ENCODE measurements at places on chromosomes 1 and 21.

DNA sequence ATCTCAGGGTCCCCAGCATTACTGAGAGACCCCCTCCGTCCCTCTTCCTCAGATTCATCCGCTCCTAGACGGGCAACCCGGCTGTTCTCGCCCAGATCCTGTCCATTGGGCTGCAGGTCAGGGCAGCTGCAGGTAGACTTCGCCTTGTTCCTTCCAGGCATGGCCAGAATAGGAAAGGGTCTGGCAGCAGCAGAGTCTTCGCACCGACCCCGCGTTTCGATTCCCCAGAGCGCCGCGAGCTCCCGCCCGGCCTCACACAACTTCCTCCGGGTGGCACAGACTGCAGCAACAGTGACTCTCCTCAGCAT, 265 bp downstream of the NRDC start:
- no peak for DNase-seq

DNA sequence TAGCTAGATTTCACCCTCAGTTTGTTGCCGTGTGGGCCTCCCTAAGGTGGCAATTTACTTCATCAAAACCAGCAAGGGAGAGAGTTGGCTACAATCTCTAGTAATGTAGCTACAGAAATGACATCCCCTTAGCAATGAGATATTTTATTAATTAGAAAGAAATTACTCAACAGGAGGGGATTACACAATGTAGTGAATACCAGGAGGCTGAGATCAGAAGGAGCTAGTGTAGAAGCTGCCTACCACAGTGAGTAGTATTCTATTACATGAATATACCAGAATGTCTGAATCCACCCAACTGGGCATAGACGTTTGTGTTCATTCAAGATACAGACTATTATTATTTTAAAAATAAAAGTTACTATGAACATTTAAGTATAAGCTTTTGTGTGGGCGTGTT, 868.2 kb upstream of the CXADR start:
- no peak for DNase-seq

DNA sequence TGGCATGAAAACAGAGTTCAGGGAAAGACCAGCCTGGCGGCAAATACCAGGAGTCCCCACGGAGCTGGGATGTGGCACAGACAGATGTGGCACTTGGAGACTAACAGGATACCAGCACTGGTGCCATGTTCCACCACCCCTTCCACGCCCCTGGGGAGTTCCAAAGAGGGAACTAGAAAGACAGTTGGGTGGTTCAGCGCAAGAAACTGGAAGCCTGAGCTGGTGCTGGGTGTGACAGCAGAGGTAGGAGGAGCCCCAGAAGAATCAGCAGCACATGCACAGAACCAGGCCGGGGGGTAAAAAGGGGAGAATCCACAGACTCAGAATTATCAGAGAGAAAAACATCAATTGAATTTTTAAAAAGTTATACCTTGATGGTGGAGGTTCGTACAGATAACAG, 22.4 kb downstream of the DDX20 start:
- DNase-seq: no peak

DNA sequence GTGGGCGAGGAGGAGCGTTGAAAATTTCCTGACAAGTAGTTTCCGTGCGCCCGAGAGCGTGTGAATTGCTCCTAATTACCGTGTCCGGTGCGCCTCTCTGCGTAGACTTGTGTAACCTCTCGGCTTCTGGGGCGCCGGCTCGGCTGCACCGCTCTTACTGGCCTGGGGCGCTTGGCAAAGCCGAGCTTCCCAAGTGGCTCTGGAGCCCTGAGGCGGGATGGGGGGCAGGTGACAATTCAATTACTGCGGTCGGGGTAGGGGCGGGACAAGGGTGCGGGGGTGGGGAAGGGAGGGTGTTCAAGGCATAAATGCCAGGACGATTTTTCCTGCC, 392 bp upstream of the DMRTA2 start:
- no peak for DNase-seq

- no peak for DNase-seq
These were observed 90.9 kb downstream of the MAN1C1 start for GRCh38 chr1:25707280-25708016.

GRCh38 chr1:36573445-36573844, 90.7 kb upstream of the CSF3R start:
- DNase-seq: no peak

DNA sequence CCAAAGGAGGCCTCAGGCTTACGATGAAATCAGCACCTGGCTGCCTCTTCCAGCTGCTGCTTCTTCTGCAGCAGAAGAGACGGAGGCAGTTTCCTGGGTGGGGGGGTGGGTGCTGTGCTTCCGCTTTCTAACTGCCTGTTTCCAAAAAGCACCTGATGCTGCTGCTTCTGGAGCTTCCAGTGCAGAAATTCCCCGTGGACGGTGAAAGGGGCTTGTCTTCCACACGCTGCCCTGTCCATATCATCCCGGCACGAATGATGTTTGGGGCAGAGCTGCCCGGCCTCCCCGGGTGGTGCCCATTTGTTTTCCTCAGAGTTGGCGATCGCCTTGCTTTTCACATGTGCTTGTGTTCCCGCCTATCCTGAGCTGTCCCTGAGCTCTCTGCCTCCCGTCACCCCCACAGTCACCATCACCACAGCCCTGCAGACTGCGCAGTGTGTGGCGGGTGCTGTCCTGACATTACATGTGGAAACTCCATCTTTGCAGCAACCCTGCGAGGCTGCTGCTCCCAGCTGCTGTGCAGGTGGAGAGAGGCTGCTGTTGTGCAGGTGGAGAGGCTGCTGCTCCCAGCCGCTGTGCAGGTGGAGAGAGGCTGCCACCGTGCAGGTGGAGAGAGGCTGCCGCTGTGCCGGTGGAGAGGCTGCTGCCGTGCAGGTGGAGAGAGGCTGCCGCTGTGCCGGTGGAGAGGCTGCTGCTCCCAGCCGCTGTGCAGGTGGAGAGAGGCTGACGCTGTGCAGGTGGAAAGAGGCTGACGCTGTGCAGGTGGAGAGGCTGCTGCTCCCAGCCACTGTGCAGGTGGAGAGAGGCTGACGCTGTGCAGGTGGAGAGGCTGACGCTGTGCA, 1.8 kb downstream of the TTLL10 start:
- no peak for DNase-seq

DNA sequence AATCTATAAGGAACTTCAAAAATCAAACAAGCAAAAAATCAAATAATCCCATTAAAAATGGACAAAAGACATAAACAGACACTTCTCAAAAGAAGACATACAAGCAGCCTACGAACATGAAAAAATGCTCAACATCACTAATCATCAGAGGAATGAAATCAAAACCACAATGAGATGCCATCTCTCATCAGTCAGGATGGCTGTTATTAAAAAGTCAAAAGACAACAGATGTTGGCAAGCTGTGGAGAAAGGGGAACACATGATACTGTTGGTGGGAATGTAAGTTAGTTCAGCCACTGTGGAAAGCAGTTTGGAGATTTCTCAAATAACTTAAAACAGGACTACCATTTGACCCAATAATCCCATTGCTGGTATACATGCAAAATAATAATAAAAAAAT, 226.4 kb downstream of the S1PR1 start:
- DNase-seq: no peak

GRCh38 chr21:41169701-41170100, 1.7 kb downstream of the BACE2 start:
- no peak for DNase-seq

DNA sequence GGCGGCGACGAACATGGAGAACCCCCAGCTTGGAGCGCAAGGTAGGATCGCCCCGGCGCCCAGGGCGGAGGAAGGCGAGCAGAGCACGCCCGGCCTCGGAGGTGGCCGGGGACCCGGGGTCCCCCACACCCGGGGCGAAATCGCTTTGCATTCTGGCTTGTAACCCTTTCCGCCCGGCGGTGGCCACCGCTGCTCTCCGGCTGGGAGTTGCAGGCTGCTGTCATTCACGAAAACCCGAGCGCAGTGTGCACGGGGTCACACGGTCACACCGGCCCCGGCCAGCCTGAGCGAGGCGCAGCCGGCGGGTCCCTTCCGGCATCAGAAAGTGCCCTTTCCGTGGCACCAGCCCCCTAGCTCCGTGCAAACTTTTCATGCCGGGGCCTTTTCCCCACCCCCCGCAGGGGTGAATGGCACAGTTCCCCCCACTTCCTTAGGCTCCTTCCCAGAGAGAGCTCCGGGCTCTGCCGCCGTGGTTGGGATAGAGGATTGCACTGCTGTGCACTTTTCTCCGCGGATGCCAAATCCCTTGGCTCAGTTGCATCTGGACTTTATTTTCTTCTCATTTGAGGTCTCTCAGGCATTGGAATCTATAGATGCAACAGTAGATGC, 802 bp downstream of the KAZN start:
- DNase-seq: peak; percentile 48

DNA sequence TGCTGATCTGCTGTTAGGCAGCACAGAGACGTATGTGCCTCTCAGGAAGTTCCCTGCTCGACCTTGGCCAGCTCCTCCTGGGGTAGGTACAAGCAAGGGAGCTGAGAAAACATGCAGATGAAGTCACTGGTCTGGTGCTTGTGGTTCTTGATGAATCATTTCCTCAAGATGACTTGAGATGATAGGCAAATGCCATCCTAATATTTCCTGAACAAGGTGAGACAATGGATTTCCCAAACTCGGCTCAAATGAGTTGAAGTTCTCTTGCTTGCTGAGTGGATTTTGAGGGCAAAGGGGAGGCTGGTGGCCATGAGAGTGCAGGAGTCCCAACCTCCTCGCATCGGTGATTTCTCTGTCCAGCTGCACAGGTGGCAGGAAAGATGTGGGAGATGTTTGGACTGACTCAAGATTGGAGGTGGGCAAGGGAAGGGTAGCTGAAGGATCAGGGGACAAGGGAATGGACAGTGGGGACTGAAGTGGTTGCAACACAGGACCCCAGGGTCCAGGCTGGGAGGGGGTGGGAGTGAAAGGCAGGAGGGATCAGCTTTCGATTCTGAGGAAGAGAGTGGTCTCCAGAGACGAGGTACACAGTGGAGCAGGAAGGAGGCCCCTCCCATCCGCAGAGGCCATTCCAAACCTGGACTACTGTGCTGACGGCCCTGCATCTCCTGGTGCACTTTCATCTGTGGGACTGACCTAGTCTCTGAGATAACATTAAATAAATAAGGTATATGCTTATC, 63.9 kb downstream of the CAPN2 start:
- DNase-seq: no peak

GRCh38 chr1:220157738-220158137, 63.8 kb downstream of the IARS2 start:
- DNase-seq: no peak

DNA sequence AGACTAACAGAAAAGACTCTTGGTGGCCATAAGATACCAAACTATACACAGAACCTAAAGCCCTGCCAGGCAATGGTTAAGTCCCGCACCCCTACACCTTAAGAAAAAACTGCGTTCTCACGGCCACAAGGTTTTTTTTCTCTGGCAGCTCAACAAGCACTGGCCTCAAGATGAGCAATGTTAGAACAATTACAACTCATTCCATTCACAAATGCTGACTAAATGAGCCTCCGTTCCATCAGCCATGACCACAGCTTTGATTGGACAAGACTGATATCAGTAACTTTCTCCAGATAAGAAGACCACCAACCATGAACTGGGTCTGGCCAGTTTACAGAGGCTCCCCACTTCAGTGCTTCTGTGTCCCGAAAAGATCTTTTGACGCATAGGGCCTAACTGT, 31.9 kb downstream of the SEC16B start:
- DNase-seq: no peak

DNA sequence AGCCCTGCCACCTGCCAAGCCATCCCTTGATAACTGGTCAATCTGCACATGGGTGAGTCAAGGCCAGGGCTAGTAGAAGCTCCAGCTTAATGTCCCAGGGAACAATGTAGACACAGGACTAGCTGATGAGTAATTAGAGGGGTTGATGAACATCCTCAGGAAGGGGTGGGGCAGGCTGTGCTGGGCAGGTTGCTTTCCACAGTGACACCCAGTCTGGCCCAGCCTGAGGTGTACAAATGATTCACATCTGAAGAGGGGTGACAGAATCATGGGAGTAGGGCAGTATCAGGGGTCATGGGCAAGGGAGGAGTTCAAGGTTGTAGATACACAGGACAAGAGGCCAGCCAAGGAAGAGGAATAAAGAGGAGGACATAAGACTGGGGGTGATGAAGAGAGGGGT, 4.3 kb downstream of the LPAR3 start:
- no peak for DNase-seq

- no peak for DNase-seq
These were observed 41.9 kb downstream of the BTG3 start for GRCh38 chr21:17570786-17571185.

- DNase-seq: peak; percentile 66
These were observed 26.3 kb downstream of the AHDC1 start for GRCh38 chr1:27577504-27578188.

- no peak for DNase-seq
These were observed 19.9 kb downstream of the LCE3E start for GRCh38 chr1:152546704-152547103.

GRCh38 chr1:214683621-214684020, 80.6 kb downstream of the CENPF start:
- no peak for DNase-seq

DNA sequence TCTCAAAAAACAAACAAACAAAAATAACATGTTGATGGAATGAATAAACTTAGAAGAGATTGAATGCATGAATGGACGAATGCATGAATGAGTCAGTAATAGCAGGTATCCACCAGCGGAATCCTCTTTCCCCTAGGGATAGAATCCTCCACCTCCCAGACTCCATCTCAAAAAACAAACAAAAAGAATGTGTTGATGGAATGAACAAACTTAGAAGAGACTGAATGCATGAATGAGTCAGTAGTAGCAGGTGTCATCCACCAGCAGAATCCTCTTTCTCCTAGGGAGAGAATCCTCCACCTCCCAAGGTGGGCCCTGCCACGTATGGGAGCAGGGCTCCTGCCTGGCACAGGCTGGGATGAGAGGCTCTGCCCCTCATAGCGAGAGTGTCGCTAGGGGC, 26.8 kb upstream of the RNF19B start:
- no peak for DNase-seq

DNA sequence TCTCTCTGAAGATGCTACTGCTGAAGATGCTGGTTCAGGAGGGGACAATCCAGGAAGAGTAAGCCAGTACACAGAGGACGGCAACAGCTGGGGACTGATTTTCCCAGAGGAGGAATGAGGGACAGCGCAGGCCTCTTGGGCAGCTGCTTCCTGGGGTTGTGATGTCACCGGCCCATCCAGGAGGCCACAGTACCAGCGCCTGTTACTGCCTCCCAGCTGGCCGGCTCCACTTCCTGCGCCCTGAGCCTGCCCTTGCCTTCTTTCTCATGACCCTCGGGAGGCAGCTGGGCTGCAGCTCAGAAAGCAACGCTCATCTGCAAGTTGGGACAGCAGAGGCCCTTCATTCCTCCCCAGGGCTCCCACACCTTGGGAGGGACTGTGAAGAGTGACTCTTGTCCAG, 21.9 kb upstream of the ID3 start:
- peak; percentile 70 for DNase-seq

GRCh38 chr1:36089393-36090121, 865 bp downstream of the ADPRS start:
- no peak for DNase-seq

GRCh38 chr1:235998812-235999211, 66.1 kb downstream of the NID1 start:
- DNase-seq: no peak

- no peak for DNase-seq
These were observed 11.6 kb upstream of the OLFML2B start for GRCh38 chr1:162035241-162035640.

GRCh38 chr21:42356650-42357049, 5.9 kb upstream of the TFF2 start:
- no peak for DNase-seq

GRCh38 chr1:100683448-100684349, 35.8 kb upstream of the VCAM1 start:
- DNase-seq: no peak

GRCh38 chr1:1225238-1225845, 6.5 kb downstream of the SDF4 start:
- no peak for DNase-seq

All from left hindlimb (tissue), 1 donor.